ENCODE measurements at places on chromosomes 16 and 17. TPM values are rescaled to one million over a fixed set of nuclear protein-coding genes. Genes with fewer than 3 reads are reported as not detected.

The TP53TG3 gene
- total RNA-seq, result not detected

GRCh38 chr17:32533296-32533695 is 46.5 kb downstream of the CDK5R1 start:
- DNase-seq, result no peak

DNA sequence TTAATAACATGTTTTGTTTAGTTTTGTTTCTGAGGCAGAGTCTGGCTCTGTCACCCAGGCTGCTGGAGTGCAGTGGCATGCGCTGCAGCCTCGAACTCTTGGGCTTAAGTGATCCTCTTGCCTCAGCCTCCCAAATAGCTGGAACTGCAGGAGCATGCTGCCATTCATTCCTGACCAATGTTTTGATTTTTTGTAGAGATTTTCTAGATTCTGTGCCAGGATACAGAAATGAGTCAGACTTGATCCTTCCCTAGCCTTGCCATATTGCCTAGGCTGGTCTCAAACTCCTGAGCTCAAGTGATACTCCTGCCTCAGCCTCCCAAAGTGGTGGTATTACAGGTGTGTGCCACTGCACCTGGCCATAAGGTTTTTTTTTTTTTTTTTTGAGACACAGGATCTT is 17.7 kb downstream of the TAOK1 start:
- DNase-seq, result peak; percentile 17

The C17orf100 gene
- total RNA-seq, result 0.63 TPM

GRCh38 chr17:21245639-21246084 is 7.5 kb downstream of the NATD1 start:
- DNase-seq, result no peak

DNA sequence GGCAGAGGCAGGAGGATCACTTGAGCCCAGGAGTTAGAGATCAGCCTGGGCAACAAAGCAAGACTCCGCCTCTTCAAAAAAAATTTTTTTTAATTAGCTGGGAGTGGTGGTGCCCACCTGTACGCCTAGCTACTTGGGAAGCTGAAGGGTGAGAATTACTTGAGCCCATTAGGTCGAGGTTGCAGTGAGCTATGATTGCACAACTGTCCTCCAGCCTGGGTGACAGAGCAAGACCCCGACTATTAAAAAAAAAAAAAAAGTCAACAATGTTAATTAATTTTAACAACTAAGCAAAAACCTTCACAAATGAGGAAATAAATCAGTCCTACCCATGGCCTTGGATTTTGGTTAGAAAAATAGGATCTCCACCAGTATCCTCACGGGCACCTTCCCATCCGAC is 5.4 kb downstream of the DHX58 start:
- DNase-seq, result no peak

GRCh38 chr16:51763072-51763661 is 612.1 kb upstream of the SALL1 start:
- DNase-seq, result no peak

The TOX3 gene
- not detected for total RNA-seq

DNA sequence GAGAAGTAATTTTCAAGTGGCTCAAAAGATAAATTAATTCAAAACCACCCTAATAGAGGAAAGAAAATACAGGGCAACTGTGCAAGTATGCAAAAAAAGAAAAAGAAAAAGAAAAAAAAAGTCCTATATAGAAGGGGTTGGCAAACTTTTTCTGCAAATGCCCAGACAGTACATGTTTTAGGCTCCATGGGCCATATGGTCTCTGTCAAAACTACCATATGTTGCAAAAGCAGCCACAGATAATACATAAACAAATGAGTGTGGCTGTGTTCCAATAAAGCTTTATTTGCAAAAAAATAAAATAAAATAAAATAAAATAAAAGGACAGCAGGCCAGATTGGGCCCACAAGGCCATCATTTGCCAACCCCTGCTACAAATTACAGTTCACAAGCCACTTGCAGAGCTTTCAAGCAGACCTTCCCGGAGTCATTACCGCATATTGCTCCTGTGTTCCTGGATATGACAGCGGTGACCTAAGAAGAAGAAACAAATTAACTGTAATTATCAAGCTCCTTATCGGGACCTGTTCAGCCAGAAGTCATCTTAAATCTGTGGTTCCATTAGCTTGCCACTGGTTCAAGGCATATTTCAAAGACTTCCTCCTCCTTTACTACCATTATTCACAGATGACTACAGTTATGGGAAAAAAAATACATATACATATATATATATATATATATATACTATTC is 15.9 kb downstream of the ZC3H7A start:
- no peak for DNase-seq

The ZPBP2 gene
- not detected for total RNA-seq

The GLYR1 gene
- 31.2 TPM for total RNA-seq

GRCh38 chr16:28288114-28288513 is 4.2 kb upstream of the SBK1 start:
- DNase-seq, result no peak

GRCh38 chr17:7889166-7889955 is 772 bp downstream of the CHD3 start:
- peak; percentile 96 for DNase-seq

The TLCD1 gene
- 4.8 TPM for total RNA-seq

The OTOA gene
- total RNA-seq, result not detected

GRCh38 chr16:27214084-27214961 is 11.0 kb downstream of the KDM8 start:
- DNase-seq, result no peak

The MYH2 gene
- total RNA-seq, result 0.65 TPM

DNA sequence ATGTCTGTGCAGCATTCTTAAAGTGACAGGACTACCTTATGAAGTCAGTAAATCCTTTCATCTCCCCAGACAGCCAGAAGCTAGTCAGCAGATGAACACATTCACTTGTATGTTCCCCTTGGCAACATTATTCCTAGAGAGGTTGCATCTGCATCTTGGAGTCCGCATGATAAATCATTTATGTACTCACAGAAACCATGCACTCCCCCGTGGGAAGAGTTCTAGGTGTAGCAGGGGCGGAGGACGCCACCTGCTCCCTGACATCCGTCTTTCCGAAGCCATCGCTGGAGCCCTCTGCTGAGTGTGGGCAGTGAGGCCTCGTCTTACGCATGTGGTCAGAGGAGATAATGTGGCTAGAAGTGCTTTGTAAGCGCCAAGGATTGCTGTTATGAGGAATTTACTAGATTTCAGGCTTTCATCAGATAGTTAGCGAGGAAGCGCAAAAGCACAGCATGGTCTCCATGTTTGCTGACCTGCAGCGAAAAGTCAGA is 144.5 kb downstream of the RPTOR start:
- no peak for DNase-seq

DNA sequence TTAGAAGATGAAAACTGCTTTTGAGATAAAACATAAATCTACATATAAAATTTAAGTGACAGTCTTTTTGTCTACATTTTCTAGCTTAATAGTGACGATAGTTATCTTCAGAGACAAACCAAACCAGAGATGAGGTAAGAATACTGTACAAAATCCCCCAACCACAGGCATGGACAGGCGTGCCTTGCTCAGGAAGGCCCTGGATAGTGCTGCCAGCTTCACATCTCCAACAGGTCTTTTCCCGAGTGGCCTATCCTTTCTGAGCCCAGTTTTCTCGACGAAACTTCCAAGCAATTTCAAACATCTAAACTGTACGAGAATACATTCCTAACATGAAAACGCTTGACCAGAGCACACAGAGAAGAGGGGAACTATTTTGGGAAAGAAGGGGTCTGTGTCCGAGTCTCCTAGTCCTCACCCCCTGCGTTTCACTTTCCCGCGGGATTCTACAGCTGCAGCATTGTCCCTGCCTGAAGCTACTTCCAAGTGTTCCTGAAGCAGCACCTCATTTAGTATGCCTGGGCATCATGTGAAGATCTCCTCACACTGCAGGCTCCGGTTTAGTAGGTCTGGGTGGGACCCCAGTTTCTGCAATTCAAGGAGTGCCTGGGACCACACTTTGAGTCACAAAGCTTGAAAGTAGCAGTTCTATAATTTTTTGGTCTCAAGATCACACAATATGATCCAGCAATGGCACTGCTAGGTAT is 37.8 kb downstream of the GNA13 start:
- peak; percentile 20 for DNase-seq

- DNase-seq, result no peak
These were observed 853.4 kb downstream of the KCNJ2 start for GRCh38 chr17:71022758-71023157.

The CLDN9 gene
- total RNA-seq, result not detected

DNA sequence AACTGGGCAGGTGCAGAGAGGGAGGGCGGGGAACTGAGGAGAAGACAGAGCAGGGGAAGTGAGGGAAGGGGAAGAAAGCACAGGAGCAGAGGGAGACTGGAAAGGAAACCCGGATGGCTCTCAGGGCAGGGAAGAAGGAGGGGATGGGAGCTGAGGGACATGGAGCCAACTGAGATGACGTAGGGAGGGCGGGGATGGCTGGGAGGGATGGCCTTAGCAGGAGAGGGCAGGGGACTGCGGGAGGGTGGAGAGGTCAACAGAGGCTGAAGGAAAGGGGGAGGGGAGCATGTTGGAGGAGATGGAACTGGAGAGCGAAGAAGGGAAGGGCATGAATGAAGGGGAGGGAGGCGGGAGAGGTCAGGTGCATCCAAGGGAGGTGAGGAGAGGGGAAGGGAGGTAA is 81.9 kb downstream of the KCNJ12 start:
- DNase-seq, result peak; percentile 19

The DHRS7C gene
- total RNA-seq, result not detected

- peak; percentile 94 for DNase-seq
These were observed at the start of gene MAPT for GRCh38 chr17:45894022-45894784. TSS of gene MAPT (plus strand) at chr17:45894554. CDS start at chr17:45962338, 67,784 bp downstream.

- no peak for DNase-seq
These were observed 33.4 kb upstream of the PIK3R6 start for GRCh38 chr17:8900626-8901585.

The BRIP1 gene
- total RNA-seq, result 4.0 TPM

- DNase-seq, result no peak
These were observed 2.4 kb downstream of the RAD51C start for GRCh38 chr17:58694826-58695225.

DNA sequence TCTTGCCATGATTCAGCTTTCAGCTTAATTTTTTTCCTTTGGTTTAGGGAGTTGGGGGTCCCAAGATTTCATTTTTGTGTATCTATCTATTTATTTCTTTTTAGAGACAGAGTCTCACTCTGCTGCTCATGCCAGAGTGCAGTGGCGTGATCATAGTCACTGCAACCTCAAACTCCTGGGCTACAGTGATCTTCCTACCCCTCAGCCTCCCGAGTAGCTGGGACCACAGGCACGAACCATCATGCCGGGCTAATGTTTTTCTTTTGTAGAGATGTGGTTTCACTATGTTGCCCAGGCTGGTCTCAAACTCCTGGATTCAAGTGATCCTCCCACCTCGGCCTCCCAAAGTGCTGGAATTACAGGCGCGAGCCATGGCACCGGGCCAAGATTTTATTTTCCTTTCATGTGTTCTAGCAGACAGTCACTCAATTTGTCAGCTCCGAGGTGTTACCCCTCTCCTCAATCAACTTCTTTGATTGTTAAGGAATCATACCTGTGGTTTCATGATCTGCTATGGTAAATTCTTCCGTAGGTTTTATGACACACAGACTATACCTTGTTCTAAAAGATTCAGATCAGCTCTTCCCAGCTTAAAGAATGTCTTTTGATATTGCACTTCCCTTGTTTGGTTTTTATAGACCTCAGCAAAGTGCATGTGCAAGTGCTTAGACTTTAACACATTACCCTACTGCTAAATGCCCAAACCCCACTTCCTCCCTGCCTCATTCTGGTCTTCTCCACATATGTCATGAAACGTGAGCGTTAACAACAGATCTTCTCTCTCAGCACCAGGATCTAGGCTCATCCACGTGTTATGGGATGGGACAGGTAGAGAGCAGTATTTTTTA is 13.0 kb downstream of the UNC45B start:
- no peak for DNase-seq

DNA sequence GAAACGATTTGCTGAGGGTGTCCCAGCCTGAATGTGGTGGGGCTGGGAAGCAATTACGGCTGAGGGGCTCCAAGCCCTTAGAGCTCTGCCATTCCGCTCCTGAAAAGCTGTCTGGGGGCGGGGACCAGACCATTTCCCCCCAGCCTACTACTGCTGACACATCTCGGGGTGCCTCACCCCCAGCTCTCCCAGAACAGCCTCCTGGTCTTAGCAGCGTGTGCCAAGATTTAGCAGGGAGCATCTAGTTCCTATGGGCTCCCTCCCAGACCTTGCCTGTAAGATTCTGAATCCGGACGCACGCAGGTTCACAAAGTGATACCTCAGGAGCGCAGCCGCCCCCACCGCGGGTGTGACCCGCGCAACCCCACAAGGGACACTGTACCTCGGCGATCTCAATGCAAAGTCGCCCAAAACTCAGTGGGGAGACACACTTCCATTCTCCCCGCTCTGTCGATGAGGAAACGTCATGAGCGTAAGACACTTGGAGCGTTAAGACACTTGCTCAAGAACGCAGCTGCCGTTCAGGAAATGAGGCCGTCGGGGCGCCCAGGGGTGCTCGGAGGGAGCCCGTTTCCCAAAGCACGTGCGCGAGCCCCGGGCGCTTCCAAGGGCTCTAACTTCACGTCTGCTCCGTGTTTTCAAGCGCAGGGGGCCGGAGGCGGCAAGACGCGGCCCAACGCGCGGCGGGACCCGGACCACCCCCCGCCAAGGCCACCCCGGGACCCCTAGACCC is 629 bp downstream of the GEMIN4 start:
- peak; percentile 75 for DNase-seq

The NTN1 gene
- 0.11 TPM for total RNA-seq

The NEUROD2 gene
- not detected for total RNA-seq

GRCh38 chr17:74123866-74124444 is 79.5 kb upstream of the RPL38 start:
- no peak for DNase-seq

The SLC2A4 gene
- total RNA-seq, result not detected

The KRTAP9-7 gene
- total RNA-seq, result not detected

GRCh38 chr16:79436885-79437284 is 163.7 kb downstream of the MAF start:
- no peak for DNase-seq

- DNase-seq, result no peak
These were observed 295.5 kb downstream of the CDH11 start for GRCh38 chr16:64826374-64826773.

The GUCY2D gene
- total RNA-seq, result 0.22 TPM

- peak; percentile 39 for DNase-seq
These were observed 155.5 kb downstream of the ZNF423 start for GRCh38 chr16:49700251-49701064.

The C17orf67 gene
- 1.3 TPM for total RNA-seq

The MIS12 gene
- 20.2 TPM for total RNA-seq

The ZNF207 gene
- 93.1 TPM for total RNA-seq

The HSPB9 gene
- not detected for total RNA-seq

DNA sequence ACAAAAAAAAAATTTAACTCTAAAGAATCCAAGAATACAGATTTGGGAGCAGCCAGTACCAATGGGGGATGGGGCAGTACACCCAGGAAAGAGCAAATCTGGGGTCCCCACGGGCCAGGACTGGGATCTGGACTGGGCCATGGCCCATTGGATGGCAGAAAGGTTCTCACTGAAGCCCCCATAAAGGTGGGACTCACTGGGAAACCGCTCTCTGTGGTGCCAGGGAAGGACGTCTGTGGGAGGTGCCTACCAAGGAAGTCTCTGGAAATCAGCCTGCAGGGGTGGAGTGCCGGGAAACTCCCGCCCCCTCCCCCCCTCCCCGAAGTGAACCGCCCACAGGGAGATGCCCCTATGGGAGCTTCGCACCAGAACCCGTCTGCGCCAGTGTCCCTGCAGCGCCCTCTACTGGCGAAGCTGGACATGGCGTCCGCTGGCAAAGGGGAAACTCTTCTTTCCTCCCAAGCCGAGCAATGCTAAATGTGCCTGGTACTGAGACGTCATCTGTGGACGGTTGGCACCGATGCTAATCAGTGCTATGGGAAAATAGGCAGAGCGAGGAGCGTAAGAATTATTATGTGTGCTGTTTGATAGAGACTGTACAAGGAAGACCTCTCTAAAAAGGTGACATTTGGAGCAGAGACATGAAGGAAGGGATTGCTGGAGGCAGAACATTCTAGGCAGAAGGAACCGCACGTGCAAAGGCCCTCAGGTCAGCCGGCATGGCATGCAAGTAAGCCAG is 671.1 kb downstream of the WWOX start:
- DNase-seq, result peak; percentile 62
